ENCODE measurements at places on chromosomes 7 and 10.
A peak's percentile ranks its signal among the peaks of the same experiment; 100 is the strongest.

- DNase-seq: no peak
These were observed 10.0 kb downstream of the CAV1 start for GRCh38 chr7:116534790-116535189.

DNA sequence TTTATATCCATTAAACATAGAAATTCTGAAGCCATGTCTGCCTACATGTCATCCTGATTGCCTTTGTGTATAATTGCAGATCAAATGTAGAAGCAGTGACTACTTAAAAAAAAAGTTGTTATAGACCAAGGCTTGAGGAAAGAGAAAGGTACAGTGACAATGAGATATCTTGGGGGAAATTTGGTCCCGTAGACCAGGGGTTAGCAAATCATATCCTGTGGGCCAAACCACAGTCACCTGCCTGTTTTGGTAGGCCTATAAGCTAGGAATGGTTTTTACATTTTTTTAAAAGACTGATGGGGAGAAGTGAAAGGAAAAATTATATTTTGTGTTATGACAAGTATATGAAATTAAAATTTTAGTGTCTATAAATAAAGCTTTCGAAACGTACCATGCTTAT, 12.9 kb downstream of the PAPSS2 start:
- DNase-seq: no peak

- no peak for DNase-seq
These were observed 10.9 kb downstream of the TAS2R60 start for GRCh38 chr7:143454091-143454680.

DNA sequence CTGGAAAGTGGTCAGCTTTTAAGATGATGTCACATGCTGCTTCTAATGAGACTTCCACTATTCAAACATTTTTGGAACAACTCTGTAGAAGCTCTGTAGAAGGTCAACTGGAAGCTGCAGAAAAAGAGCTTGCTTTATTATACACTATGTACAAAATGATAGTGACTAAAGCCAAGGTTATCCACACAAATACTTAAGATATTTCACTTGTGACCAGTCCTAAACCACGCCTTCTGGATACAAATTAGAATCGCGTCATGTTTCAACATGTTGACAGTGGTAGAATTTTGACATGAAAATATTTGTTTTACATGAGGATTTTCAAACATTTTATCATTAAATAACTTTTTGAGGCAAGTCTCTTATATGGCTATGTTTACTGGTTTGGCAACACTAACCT, 499.6 kb upstream of the PHF14 start:
- no peak for DNase-seq

DNA sequence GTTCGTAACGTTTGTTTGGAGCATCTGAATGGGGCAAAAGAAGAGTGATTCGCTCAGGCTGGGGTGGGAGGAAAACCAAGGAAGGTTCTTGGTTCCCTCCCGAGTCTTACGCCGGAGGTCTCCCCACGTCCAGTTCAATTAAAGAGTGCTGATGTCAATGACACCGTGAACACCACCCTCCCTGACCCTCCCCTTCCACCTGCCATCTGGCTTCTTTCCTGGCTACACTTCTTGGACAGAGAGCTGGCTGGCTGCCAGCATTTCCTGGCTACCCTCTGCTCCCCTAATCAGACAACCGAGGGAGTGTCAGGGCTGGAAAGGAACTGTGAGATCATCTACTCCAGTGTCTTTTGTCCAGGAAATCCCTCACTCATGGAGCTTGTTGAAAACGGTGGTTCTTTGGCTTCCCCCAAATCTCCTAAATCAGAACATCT, 24.1 kb upstream of the FFAR4 start:
- DNase-seq: no peak

DNA sequence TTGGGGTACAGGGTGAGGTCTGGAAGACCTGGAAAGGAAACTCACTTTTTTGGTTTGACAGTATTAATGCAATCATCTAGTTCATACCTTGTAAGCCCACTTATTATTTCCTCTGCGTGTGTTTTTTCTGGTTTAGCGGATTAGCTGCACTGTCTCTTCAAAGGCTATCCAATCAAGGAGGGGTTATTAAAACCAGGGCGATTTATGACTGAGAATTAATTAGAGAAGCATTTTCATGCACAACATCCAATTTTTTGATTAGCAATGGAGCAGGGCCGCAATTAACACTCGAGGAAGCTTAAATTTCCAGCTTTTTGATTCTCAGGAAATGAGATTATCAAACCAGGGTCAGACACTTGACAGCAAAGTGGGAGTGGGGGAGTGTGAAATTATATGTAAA, 248.9 kb downstream of the EXOC4 start:
- DNase-seq: no peak

GRCh38 chr10:78899098-78899754, 169.5 kb upstream of the ZMIZ1 start:
- no peak for DNase-seq

DNA sequence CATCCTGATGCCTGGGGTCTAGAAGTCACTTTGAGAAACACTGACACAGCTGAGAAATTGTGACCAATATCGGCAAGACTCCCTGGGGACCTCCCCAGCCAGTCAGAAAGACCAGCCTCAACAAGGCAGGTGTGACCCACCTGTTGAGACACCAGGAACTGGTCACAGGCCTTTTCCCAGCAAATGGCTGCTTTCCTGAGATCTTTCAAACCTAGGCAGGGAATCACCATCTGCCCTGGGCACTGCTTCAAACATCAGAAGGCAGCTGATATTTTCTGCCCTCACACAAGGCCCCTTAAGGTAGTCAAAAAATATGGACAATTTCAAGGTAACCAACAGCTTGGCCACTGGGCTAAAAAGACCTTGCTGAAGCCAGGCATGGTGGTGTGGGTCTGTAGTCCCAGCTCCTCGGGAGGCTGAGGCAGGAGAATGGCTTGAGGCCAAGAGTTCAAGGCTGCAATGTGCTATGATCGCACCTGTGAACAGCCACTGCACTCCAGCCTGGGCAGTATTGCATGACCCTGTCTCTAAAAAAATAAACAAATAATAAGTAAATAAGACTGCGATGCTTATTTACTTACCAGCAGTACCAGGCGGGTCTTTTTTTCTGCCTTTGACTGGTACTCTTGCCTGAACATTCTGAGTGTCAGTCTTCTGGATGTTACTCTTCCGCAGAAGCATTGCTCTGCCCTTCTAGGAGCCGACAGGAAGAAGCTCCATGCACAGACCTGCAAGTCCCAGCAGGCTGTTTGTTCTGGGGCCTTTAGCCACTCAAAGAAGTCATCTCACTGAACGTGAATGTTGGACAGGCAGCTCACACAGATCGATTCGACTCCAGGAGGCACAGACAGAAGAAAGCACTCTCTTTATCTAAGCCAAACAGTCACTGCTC, 59.7 kb downstream of the SORBS1 start:
- no peak for DNase-seq

DNA sequence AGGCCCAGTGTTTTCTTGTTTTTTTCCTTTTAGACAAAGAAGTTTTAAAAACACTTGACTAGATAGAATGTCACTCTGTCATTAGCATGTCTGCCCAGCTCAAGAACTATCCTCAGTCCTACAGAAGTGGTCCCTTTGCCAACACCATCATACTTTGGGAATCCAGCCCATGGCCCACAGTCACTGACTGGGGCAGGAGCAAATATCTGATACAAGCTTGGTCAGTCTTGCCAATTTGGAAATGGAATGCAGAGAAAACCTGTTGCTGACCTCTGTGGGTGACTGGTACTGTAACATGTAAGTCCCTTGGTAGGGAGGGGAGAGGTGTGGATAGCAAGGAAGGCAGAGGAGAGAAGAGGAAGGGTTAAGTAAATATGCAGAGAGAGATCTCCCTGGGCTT, 47.8 kb downstream of the IPMK start:
- DNase-seq: no peak

GRCh38 chr7:115678086-115678982, 352.2 kb downstream of the TFEC start:
- DNase-seq: no peak

GRCh38 chr7:2217206-2217605, 15.5 kb downstream of the MAD1L1 start:
- DNase-seq: no peak

- DNase-seq: no peak
These were observed 33.5 kb downstream of the CARD11 start for GRCh38 chr7:3010161-3010560.

DNA sequence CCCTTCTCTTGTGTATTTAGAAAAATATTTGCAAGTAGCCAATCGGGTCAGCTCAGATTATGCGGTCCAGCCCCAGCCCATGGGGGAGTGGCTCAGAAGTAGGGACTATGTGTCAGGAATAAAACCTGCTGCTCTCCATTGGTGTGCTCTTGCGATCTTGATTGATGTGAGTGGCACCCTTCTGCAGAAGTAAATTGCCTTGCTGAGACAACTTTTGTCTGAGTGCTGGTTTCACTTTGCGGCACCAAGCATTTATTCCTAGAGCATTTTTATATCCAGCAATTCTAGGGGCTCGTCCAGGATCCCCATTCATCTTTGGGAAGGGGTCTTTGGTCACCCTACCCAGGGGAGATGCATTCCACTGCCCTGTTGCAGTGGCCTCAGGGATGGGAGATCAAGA, 26.1 kb upstream of the FAM221A start:
- no peak for DNase-seq

- no peak for DNase-seq
These were observed 41.2 kb upstream of the TNS3 start for GRCh38 chr7:47622946-47623640.

GRCh38 chr10:35554461-35555056, 50.6 kb upstream of the GJD4 start:
- DNase-seq: no peak

GRCh38 chr7:117870448-117871130, 2.7 kb downstream of the CTTNBP2 start:
- no peak for DNase-seq

- DNase-seq: no peak
These were observed 100.7 kb downstream of the GNAI1 start for GRCh38 chr7:80235334-80235733.

GRCh38 chr10:46525177-46525823, 31.2 kb downstream of the GPRIN2 start:
- DNase-seq: no peak

DNA sequence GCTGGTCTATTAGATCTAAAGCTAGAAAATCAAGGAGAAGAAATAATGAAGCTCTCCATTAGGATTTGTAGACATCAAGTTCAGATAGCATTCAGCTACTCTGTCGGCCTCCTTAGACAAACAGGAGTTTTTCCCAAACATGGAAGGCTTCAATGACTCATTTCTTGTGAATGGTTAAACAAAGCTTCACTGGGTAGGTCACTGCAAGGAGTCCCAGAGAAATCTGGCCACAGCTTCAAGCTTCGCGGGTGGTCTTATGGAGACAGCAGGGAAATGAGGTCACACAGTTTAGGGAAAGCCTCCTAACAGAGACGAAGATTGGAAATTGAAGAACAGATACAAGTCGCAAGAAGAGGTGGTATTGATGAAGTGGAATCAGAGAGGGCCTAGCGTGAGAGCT, 22.6 kb upstream of the LRRC72 start:
- DNase-seq: peak; percentile 58

DNA sequence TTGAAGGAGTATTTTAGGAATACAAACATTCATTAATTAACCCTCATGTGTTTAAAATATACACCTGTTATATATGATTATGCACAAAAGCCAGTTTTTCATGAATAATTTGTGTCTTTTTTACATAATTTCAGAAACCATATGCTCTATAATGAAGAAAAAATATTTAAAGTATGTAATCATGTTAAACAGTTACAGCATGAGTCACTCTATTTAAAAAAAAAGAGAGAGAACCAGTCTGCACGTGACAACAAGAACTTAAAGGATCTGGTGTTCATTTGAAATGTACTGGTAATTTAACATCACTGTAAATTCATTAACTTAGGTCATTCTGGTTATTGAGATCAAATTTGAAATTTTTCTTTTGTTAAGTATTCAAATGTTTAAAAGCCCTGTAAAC, 228.5 kb downstream of the CACNB2 start:
- no peak for DNase-seq

DNA sequence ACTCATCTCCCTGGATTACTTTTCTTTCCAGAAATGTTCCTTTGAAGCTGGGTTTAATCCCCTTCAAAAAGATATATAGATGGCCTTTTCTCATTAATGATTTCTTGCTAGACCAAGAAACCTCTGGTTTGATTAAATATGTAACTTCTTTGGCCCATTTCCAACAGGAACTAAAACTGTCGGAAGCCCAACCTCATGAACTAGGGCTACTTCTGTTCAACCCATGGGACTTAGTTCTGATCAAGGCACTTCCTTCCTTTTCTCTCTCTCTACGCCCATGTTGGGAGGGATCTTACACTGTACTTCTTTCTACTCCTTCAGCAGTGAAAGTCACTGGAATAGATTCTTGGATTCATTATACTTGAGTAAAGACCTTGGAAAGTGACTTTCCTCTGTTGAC, 83.6 kb downstream of the TMEM106B start:
- no peak for DNase-seq

GRCh38 chr7:44287488-44288380, 37.7 kb downstream of the CAMK2B start:
- no peak for DNase-seq

GRCh38 chr7:130274983-130275591, 8.4 kb downstream of the CPA2 start:
- DNase-seq: no peak

- DNase-seq: no peak
These were observed 184.6 kb downstream of the ST7 start for GRCh38 chr7:117137868-117138267.

- peak; percentile 51 for DNase-seq
These were observed 84.1 kb downstream of the MDFIC start for GRCh38 chr7:115005953-115006352.

GRCh38 chr10:24438800-24439199, 229.9 kb downstream of the KIAA1217 start:
- DNase-seq: no peak

DNA sequence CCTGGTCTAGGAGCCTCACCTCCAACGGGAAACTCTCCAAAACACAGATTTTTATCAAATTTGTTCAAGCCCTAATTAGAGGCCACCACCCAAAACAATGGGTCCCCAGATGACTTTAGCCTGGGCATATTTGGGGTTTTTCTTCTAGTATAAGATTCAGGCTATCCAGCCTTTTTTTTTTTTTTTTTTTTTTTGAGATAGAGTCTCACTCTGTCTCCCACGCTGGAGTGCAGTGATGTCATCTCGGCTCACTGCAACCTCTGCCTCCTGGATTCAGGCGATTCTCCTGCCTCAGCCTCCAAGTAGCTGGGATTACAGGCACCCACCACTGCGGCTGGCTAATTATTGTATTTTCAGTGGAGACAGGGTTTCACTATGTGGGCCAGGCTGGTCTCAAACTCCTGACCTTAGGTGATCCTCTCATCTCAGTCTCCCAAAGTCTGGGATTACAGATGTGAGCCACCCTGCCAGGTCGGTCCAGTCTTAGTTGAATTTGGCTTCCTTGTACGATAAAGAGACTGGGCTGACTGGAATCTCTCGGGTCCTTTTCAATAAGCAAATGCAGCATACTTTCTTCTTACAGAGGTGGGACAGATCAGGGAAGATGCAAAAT, 91.4 kb upstream of the KLF6 start:
- DNase-seq: no peak

Measured in NT2/D1 (cell line).